ENCODE measurements at places on chromosomes 16 and 17.

GRCh38 chr16:1991588-1991947 is 1.8 kb downstream of the SYNGR3 start:
- no peak for DNase-seq

DNA sequence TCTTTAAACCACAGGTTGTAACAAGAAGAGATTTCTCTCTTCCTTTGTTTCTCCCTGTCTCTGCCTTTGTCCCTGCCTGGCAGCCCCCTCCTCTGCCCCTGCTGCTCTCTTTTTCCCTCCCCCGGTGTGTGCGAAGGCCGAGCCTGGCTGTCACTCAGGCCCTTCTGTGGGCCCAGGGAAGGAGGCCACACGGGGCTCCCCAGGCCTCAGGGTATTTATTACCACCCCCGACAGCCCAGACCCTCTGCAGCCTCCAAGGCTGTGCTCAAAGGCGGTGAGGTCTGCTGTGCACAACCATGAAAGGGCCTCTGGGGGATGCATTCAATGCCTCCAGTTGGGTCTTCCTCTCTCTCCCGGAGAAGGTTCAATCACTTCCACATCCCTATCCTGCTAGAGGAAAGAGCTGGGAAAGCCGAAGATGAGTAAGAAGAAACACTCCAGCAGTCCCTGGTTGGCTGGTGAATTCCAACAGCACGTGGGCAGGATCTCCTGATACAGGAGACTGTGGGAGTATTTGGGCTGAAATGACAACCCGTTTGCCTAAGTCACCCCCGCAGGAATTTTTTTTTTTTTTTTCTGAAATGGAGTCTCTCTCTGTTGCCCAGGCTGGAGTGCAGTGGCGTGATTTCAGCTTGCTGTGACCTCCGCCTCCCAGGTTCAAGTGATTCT is 34.2 kb downstream of the ZNF423 start:
- DNase-seq = no peak

DNA sequence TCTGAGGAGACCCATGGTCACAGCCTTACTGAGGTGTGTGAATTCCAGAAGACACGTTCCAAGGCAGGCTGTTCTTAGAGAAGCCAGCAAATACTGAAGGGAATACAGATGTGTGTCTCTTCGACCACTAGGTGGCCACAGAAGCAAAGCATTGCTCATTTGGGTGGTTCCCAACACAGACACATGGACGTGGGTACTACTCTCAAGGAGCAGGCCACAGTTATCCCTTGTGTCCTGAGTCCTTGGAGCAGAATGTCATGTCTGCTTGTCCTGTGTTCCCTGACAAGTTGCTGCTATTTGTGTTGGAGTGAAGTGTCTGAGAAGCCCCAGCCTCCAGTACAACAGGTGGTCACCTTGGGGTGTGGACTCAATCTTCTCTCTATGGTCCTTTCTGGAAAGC is 30.3 kb downstream of the HMOX2 start:
- peak; percentile 50 for DNase-seq

- no peak for DNase-seq
Measured at GRCh38 chr16:56970934-56971767, 9.4 kb downstream of the CETP start.

GRCh38 chr17:19664136-19664820 is 15.7 kb downstream of the ALDH3A2 start:
- no peak for DNase-seq

- no peak for DNase-seq
Measured at GRCh38 chr17:77329741-77330531, 189.2 kb downstream of the SEC14L1 start.

GRCh38 chr17:71482625-71483024 is 638.2 kb upstream of the SOX9 start:
- no peak for DNase-seq

- no peak for DNase-seq
Measured at GRCh38 chr17:41318231-41318630, 2.7 kb upstream of the KRTAP17-1 start.

- peak; percentile 41 for DNase-seq
Measured at GRCh38 chr16:72501739-72502593, 330.0 kb upstream of the PMFBP1 start.

- DNase-seq = no peak
Measured at GRCh38 chr17:75404731-75405364, 630 bp downstream of the GRB2 start.

DNA sequence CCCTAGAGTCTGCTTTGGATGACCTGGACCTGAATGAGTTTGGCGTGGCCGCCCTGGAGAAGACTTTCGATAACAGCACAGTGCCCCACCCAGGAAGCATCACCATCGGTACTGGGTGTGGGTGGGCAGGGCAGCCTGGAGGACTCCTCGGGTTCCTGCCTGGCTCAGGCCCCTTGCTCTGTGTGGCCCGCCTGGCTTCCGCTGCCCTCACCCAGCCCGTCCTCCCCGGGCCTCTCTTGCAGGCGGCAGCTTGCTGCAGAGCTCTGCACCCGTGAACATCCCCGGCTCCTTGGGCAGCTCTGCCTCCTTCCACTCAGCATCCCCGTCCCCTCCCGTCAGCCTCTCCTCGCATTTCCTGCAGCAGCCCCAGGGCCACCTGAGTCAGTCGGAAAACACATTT is 24.5 kb downstream of the UNC13D start:
- DNase-seq = no peak

DNA sequence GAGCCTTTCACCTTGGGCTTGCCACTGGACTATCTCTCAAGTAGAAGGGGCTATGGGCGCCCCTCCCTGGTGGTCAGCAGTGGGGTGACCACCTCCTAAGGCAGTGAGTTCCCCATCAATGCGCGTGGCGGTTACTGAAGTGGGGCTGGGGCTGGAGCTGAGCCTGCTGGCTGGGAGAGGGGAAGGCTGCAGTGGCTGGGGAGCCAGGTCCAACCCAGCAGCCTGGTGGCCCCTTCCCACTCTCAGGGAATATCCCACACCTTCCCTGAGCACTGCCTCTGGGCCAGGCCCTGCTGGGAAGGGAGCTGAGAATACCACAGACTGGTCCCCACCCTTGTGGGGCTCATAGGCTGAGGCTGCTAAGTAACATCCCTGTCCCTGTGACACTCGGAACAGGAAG is 19.8 kb upstream of the MPRIP start:
- no peak for DNase-seq

GRCh38 chr16:86145669-86146068 is 246.7 kb downstream of the IRF8 start:
- no peak for DNase-seq

- peak; percentile 54 for DNase-seq
Measured at GRCh38 chr16:55710466-55710865, 54.7 kb downstream of the SLC6A2 start.

GRCh38 chr17:3512505-3513171 is 36.8 kb downstream of the ASPA start:
- DNase-seq = no peak

- DNase-seq = no peak
Measured at GRCh38 chr17:81522491-81523401, 5.4 kb upstream of the FSCN2 start.

DNA sequence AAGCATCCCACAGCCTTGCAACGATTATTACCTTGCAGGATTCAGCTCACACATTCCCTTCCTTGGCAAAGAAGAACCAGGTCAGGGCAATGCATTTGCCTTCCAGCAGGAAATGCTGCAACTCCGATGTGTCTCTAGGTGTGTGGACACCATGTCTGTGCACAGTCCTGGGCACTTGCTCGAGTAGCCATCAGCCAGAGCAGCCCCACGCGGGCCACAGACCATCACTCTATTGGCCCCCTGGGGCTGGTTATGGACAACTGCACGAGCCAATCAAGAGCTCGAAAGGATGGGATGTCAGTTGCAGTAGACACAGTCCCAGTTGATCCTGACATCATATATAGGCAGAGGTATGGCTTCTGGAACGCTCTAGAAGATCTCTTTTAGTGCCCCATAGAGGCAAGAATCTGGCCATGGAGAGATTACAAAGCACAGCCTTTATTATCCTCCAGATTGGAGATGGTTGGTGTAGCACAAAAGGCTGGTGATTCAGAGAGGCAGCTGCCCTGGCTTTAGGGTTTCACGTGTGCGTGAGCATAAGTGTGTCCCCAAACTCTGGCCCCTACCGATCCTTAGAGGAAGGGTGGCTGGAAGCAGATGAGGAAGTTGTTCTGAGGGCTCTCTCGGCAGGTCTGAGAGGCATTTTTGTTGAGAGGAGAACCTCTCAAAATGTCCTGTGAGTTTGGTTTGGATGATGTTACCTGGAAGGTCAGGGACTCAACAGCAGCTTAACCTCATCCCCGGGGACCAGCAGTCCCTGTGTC is 403.8 kb downstream of the SEC14L1 start:
- no peak for DNase-seq

GRCh38 chr16:53692146-53692545 is 11.5 kb downstream of the RPGRIP1L start:
- DNase-seq = peak; percentile 21

DNA sequence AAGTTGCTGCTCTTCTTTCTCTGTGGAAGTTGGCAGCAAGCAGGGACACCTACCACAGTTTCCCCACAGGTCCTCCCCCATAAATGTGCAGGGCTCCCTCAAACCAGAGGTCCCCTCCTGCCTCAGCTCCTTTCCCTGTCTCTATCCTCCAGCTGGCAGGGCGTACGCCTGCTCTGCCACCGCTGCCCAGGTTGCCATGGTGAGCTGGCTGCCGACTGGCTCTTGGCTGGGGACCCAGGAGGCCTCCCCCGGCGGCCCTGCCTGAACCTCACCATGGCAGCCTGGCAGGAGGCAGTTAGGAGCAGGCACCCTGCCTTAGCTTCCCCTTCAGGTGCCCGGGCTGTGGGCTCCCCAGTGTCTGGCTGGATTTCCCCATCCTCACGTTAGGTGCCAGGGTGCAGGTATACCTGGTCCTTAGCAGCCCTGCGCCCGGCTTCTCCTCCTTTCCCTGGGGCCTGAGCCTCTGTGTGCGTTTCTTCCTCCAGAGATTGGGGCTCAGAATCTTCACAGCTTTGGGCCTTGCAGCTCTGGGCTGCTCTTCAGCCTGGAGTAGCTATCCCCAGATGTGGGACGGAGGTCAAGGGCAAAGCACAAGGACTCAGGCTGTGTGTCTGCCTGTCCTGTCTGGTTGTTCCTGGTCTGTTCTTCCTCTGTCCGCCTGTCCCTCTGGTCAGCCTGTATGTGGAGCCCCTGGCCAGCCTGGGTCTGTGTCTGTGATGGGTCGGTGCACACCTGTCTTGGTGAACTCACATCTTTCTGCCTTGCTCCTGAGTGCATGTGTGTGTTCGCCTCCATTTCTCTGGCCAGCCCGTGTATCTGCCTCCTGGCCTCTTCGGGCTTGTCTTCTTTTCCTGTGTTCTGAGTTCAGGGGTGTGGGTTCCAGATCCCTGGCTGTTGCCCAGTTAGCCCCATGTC is 15.7 kb downstream of the GJD3 start:
- DNase-seq = no peak

DNA sequence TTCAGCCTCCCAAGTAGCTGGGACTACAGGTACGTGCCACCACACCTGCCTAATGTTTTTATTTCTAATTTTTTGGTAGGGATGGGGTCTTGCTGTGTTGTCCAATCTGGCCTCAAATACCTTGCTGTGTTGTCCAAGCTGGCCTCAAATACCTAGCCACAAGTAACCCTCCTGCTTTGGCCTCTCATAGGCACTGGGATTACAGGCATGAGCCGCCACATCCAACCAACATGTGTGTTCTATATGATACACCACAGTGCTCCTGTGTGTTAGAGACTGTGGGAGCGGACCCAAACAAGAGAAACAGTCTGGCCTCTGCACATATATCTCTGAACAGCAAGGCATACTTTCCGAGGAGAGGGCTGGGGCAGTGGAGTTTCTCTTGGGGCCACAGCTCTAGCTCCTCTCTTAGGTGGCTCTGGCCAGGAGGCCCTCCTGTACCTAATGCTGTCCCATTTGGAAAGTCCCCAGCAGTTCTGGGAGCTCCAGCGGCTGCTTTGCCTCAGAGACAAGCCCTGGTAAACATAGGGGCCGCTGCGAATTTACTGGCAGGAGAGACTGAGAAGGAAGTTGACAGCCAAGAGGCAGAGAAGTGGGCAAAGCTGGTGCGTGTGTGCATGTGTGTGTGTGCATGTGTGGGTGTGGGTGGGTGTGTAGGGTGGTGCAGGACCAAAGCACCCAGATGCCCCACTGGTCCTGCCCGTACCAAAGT is 95.0 kb downstream of the RAB11FIP4 start:
- no peak for DNase-seq

DNA sequence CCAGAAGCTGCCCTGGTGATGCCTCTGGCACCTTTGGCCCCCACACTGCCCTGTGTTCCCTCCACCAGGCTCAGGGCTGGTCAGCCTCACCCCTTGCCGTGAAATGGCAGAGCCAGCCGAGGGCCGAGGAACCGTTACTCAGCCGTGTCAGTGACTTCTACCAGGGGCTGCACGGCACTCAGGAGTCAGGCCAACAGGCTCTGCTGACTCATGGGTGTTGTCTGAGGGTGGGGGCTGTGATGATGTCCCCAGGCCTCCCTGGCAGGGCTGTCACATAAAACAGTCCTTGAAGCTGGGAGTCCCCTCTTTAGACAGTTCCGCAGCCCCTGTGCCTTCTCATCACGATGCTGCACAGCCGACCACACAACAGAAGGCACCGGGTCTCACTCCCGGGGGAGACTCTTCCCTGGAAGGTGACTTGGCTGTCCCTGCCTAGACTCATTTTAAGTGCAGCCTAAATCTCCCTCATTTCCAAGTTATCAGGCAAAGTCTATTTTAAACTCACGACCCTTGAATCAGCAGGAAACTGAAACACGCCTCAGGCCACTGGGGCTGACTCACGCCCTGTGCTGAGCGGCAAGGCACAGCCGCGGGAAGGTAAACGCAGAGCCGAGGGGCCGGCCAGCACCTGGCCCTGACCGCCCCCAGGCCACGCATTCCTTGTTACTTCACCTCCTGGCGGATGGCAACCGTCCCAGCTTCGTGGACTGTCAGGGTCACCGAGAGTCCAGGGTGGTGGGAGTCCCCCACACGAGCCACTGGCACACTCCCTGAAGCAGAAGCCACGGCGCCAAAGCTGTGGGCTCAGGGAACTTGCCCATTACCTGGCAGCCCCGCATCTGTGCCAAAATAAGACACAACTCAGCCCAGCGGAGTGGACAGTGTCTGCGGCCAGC is 102.6 kb downstream of the ZNF778 start:
- peak; percentile 94 for DNase-seq

- no peak for DNase-seq
Measured at GRCh38 chr17:16676676-16677268, 13.3 kb upstream of the CCDC144A start.

DNA sequence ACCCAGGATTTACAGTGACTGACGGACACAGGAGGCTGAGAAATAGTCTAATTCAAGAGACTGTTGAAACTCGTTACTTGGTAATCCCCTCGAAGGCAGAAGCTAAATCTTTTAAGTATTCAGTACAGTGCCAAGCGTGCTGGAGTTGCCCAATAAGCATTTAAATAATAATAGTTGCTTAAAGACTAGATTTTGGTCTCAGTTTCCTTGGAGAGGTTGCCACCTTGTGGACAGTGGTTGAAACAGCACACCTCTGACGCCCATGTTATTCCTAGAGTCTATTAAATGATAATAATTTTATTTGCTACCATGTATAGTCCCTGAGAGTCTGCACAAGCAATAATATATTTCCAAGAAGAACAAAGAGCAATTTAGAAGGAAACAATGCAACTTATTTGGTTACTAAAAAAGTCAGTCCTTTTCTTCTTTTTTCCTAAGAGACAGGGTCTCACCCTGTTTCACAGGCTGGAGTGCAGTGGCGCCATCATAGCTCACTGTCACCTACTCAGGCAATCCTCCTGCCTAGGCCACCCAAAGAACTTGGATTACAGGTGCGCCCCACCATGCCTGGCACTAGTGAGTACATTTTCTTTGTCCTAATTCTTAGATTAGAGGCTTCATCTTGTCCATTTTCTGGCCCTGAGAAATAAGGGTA is 138.0 kb upstream of the NUDT7 start:
- DNase-seq = peak; percentile 21

GRCh38 chr17:9878786-9879525 is 26.1 kb downstream of the RCVRN start:
- DNase-seq = no peak

GRCh38 chr16:69939821-69940585 is 11.1 kb upstream of the CLEC18A start:
- DNase-seq = no peak
